Stimulated activated CD8-positive, alpha-beta memory T cell treated with anti-CD3 and anti-CD28 coated beads, Interleukin-4, amount 100 ng/mL, for 1 hour (primary cell): ENCODE measurements at places on chromosomes 5 and 9.

DNA sequence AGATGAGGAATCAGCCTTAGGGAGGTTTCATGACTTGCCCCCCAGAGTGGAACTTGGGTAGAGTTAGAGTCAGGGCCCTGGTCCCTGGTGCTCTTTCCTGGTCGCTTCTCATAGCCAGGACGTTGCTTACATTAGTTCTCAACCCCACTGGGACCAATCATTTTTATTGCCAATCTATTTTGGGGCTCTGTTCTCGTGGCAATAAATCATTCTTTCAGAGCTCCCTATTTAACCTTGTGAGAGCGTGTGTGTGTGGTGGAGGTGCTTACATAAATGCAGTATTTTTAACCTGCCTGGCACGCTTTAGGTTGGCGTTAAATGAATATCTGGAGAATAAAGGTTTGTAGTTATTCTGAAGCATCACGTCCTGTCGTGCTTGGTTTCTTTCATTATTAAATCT is 4.1 kb downstream of the TRIO start:
- no peak for DNase-seq

GRCh38 chr5:141355641-141356040 is 820 bp downstream of the PCDHGA4 start:
- DNase-seq = no peak

DNA sequence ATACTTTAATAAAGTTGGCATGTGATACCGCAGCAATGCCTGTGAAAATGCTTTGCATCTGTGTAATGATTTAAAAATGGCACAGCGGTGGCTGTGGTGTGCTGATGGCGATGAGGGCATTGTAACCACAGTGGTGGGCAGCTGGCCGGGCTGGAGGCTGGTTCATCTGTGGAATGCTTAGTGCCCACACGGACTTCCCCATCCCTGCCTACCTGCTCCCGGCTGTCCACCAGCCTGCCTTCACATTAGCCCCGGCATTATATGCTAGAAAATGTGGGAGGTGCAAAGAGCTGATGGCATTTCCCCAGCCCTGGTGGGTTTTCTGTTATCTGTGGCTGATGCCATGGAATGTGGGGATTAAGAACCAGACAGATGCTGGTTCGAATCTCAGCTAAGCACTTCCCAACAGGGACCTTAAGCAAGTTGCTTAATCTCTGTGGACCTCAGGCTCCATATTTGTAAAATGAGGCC is 2.9 kb upstream of the NDST1 start:
- DNase-seq = no peak

DNA sequence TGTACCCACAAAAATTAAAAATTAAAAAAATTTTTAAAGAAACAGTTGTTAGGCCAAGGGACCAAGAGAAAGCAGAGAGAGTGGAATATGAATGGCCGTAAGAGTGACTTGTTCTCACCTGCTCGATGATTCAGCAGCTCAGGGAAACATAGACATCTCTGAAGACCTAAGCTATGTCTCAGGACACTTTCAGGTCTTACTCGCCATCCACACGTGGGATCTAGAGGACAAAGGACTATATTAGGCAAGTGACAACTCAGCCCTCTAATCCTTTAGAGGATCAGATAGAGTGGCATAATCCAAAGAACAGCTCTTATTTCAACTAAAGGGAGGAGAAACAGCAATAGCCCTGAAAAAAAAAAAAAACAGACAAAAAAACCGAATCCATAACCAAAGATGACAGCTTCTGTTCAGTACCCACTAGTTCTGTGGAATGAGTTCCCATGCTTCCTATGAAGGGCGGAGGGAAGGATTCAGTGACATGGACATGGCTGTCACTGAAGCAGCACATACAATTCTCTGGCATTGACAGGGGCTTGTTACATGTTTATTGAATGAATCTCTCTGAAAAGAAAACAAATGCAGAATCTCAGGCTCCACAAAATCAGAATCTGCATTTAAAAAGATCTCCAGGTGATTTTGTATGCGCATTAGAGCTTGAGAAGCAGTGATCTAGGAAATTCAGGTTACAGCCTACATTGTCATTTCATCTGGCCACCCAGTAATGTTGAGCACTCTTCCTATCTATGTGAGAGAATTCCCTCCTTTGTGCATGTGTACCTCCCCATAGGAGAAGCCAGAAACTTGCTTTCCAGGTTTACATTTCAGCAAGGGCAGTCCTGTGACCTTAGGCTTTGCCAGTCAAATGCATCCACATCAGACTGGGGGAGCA is 96.0 kb downstream of the KIAA1958 start:
- no peak for DNase-seq

DNA sequence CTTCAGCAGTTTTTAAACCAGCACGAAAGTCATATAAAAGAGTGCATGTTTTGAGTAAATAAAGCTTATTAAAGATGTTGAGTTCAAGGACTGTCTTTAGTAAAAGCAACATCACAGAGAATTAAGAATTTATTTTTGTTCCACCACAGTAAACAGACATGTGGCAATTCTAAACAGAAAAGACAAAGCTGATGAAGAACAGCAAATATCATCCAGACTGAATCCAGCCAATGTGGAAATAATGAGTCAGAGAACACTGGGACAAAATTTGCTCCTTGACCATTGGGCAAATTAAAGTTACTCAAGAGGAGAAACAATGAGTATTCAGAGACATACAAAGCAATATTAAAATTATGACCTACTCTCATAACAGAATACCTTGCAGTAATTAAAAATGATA is 28.8 kb downstream of the OR2K2 start:
- DNase-seq = no peak

DNA sequence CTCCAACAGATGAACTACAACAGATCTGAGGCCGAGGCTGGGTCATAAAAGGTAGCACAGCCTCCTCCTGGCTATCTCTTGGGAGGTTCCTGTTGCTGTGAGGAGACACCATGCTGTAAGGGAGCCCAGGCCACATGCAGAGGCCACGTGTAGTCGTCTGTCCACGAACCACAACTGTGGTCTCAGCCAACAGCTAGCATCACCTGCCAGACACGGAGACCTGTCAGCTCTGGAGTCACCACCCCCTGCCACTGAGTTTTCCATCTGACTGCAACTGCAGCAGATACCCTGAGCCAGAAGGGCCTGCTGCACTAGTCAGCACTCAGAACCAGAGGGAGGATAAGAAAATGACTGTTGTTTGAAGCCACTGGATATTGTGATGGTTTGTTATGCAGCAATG is 12.7 kb upstream of the GOLM1 start:
- no peak for DNase-seq

GRCh38 chr5:142484821-142485387 is 160.1 kb upstream of the SPRY4 start:
- no peak for DNase-seq

DNA sequence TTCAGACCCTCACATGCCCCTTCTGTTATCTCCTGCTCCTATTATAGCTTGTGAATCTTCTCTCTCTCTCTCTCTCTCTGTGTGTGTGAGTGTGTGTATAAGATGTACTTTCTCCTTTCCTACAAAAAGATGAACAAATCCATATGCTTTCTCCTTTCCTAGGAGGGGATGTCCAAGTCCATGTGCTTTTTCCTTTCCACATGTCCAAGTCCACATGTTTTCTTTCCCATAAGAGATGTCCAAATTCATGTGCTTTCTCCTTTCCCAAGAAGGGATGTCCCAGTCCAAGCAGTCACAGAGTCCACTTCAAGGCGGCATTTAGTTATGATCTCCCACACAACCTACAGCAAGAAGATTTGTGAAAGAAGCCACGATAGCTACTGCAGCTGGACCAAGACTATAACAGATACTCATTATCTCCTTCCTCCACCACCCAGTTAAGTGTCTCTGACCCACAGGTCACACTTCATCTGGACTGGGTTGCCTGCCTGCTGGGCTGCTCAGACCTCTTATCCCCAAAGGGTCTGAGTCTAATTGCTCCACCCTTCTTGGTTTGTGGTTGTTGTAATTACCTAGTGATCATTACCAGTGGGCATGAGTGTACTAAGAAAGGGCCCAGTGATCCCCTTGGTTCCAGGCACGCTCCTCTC is 18.4 kb upstream of the FOXI1 start:
- DNase-seq = no peak

DNA sequence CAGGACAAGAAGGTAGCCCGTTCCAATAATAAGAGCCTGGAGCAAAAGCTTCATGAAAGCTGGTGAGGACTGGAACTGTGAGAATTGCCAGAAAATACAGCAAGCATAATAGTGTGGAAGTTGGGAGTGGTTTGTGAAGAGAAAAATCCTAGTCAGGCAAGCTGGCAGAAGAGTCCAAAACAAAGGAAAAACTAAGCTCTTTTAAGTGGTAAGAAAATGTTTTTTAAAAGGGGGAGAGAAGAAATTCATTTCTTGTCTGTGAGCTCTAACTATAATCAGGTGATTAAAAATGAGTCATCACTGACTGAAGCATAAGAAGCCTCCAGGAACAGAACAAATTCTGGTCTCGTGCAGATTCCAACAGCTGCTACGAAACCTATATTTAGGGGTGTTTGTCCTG is 102.6 kb downstream of the CAAP1 start:
- no peak for DNase-seq

- no peak for DNase-seq
Measured at GRCh38 chr5:34622098-34622400, 34.1 kb upstream of the RAI14 start.

GRCh38 chr5:104018299-104018698 is 455.7 kb upstream of the NUDT12 start:
- DNase-seq = no peak

DNA sequence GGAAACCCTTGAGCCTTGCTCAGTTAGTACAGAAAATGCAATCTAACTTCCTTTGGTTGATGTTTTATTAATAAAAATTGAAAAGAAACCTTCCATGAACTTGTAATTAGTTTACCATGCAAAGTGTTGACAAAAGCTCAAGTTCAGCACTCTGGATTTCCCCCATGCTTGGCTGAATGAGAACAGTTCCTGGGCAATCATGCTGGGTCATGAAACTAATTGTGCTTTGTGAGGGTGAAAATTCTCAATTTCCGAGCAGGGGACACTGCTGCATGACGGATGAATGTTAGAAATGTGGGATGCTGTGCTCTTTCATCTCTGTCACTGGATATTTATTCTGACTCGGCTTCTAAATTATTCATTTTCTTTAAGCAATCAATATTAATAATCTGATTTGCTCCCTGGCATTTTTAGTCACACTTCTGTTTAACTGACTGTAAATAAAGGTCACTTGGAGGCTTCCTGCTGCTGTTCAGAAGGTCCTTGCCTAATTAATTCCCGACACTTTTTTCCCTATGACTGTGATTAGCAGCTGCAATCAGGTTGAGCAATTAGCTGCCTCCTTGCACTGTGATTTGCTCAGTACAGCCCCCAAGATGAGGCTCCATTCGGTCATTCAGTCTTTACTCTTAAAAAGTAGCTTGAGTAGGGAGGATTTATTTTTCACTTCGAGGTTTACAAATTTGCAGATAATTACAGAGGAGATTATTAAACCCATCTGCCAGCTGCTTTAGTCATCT is 678.1 kb upstream of the ZNF608 start:
- no peak for DNase-seq

- DNase-seq = no peak
Measured at GRCh38 chr5:179825655-179826182, 5.0 kb downstream of the SQSTM1 start.

DNA sequence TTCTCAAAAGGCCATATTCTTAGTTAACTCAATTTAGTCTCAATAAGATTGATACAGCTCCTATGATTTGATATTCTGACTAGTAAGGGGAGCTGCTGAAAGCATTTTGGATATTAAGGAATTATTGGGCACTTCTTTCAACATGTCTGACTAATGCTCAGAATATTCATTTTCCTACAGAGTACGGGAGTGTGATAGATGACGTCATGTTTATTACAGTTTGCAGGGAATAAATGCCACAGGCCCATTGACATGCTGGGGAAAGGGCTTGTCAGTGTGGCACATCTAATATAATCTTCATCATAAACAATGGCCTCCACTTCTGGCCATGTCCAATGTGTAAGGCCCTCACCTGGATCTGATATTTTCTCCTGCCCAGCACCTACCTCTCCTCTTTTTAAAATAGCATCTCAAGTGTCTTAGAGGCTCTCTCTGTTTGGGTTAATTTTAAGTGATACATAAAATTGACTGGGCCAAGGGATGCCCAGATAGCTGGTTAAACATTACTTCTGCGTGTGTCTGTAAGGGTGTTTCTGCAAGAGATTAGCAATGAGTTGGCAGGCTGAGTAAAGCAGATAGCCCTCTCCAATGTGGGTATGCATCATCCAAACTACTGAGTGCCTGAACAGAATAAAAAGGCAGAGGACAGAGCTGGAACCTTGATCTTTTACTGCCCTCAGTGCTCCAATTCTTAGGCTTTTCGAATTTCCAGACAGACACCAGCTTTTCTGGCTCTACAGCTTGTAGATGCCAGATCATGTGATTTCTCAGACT is 99.3 kb downstream of the SLC24A2 start:
- no peak for DNase-seq

GRCh38 chr5:6261256-6261655 is 117.1 kb downstream of the MED10 start:
- no peak for DNase-seq

DNA sequence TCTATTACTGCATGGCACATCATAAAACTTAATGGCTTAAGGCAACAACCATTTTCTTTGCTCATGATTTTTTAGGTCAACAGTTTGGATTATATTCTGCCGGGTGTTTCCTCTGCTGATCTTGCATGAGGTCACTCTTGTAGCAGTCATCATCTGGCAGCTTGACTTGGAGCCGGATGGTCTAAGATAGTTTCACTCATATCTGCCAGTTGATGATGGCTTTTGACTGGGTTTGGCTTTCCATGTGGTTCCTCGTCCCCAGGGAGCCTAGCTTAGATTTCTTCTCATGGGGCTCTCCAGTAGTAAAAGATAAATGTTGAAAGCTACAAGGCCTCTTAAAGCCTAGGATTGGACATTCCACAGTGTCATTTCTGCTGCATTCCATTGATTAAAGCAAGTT is 27.4 kb downstream of the LNPEP start:
- DNase-seq = no peak

GRCh38 chr9:136757751-136758140 is 297 bp downstream of the LCN8 start:
- no peak for DNase-seq

DNA sequence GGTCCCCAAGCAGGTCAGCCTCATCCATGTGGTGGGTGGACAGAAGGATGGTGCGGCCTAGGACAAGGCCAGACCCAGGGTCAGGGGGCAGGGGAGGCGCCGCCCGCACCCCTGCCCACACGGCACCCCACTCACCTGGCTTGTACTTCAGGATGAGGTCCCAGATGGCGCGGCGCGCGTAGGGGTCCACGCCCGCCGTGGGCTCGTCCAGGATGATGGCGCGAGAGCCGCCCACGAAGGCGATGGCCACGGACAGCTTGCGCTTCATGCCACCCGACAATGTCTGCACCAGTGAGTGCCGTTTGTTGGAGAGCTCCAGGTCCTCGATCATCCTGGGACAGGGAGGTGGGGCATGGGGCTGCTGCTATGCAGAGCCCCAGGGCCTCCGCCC is 12.5 kb downstream of the ABCA2 start:
- DNase-seq = no peak
